SJSA1 (cell line): ENCODE measurements at places on chromosomes 11 and 22.

GRCh38 chr11:16226245-16226644 is 130.1 kb downstream of the SOX6 start:
- DNase-seq: peak; percentile 40

GRCh38 chr11:65960824-65961266 is 689 bp upstream of the SART1 start:
- DNase-seq: no peak

GRCh38 chr11:104652996-104653395 is 245.3 kb downstream of the CASP12 start:
- DNase-seq: no peak

DNA sequence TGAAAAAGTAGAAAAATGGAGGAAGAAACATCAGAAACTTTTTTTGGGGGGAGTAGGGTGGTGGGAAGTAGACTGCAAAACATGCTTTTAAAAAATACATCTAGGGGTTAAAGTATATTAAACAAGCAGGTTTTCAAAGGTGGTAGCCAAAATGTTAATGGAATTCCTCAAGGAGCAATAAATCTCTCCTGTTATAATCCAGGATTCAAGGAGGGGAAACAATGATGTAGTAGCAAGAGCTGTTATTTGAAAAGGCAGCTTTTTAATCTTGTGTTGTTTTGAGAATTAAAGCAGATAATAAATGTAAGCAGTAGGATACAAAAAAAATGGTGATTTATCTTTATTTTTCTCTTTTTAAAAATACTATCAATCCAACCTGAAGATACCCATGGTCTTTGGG is 736.5 kb upstream of the CCDC90B start:
- DNase-seq: no peak
